ENCODE measurements at places on chromosomes 7 and 10.

DNA sequence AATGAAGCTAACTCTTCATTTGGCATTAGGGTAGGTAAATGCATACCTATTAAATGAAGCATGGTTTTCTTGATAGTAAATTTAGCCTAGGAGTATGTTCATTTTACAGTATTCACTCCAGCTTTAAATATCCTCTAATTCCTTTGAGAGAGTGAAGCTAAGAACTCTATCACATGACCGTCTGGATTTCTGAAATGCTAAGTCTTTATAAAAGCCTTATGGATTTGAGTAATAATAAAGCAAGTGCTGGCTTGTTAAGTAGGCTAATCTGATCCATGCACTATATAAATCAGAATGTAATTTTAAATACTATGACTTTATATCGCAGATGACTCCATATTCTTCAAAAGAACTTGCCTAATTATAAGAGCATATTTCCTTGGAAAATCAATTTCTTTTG, 64.8 kb downstream of the REEP3 start:
- no peak for DNase-seq

DNA sequence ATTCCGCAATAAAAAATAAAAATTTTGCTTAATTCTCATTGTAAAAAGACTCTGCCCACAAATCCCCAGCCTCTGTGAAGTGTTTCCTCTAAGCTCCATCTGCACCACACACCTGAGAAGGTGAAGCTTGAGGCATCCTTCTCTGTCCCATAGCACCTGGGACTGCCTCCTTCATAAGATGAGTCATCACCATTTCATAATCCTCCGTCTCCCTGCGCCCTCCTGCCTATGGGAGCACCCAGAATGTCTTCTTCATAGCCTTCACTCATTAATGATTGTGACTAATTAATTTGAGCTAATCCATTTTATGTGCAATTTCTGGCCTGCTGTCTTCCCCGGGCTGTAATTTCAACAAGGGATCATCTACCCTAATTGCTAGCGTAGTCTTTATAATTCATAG, 90.3 kb downstream of the WDR11 start:
- no peak for DNase-seq

GRCh38 chr7:3427957-3428356, 126.9 kb downstream of the SDK1 start:
- DNase-seq: no peak

DNA sequence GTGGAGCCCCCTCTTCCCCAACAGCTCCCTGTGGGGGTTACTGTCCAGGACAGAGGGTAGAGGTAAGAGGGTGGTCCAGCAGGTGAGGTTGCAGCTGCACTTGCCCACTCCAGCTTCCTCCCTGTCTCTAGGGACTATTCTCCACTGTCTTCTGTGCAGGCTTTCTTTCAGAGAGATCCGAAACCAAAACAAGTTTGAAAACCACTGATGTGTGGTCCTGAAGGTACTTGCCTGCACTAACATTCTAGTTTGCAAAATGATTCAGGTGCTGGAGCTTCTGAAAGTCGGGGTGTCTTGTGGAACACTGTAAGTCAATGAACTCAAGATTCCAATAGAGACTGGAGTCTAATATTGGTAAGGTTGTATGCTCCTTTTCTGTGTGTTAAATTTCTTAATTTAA, 63.1 kb downstream of the BLNK start:
- DNase-seq: no peak

- no peak for DNase-seq
Measured at GRCh38 chr7:112707655-112708054, 82.5 kb downstream of the TMEM168 start.

- DNase-seq: no peak
Measured at GRCh38 chr7:111424768-111425167, 137.5 kb downstream of the IMMP2L start.

GRCh38 chr7:146960773-146961391, 844.3 kb downstream of the CNTNAP2 start:
- DNase-seq: no peak

- DNase-seq: no peak
Measured at GRCh38 chr10:110279407-110279986, 25.2 kb downstream of the SMNDC1 start.

GRCh38 chr10:109668154-109668665, 255.1 kb downstream of the XPNPEP1 start:
- DNase-seq: no peak

DNA sequence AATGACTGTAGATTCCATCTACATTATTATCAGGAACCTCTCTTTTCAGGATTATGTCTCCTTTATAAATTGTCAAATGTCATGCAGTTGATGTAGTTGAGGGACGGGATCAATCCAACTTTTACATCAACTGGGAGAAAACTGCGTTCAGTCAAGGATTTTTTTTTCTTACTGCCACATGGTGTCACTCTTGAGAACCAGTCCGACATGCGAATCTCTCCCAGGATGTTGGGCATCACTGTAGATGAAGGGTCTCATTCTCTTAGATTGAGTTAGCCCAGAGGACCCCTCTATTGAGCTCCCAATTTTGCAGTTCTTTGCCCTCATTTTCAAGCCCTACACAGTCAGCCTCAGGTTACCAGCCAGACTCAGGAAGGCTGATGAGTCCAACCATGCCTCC, 120.3 kb upstream of the PTPRZ1 start:
- no peak for DNase-seq

- DNase-seq: no peak
Measured at GRCh38 chr7:48438206-48438605, 266.9 kb downstream of the ABCA13 start.

- DNase-seq: no peak
Measured at GRCh38 chr10:110493832-110494426, 3.8 kb upstream of the DUSP5 start.

DNA sequence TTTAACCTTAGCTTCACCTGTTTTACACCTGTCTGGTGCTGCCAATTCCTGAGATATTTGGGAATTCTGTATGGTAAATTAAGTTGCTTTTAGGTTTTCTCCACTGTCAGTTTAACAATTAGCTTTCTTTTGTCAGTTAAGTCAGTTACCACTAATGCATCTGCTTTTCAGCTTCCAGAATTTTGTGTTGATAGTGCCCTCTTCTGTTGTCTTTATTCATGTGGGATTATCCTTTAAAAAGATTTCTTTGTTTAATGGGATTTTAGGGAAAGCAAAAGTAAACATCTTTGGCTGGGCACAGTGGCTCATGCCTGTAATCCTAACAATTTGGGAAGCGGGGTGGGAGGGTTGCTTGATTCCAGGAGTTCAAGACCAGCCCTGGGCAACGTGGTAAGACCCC, 8.1 kb downstream of the TFAM start:
- DNase-seq: no peak

DNA sequence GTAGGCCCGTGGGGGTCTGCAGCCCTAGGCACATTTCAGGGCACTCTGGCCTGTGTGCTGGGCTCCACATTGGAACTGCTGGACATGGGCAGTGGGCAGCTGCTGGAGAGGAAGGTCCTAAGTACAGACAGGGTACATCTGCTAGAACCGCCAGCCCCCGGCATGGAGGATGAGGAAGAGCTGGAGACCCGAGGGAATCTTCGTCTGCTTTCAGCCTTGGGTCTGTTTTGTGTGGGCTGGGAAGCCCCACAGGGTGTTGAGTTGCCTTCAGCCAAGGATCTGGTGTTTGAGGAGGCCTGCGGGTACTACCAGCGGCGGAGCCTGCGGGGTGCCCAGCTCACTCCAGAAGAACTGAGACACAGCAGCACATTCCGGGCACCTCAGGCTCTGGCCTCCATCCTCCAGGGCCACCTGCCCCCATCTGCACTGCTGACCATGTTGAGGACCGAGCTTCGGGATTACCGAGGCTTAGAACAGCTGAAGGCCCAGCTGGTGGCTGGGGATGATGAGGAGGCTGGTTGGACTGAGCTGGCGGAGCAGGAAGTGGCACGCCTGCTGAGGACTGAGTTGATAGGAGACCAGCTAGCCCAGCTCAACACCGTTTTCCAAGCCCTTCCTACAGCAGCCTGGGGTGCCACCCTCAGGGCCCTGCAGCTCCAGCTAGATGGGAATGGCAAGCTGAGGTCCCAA, 1.4 kb downstream of the HPS6 start:
- no peak for DNase-seq

GRCh38 chr10:120684226-120684625, 166.9 kb upstream of the WDR11 start:
- DNase-seq: no peak

DNA sequence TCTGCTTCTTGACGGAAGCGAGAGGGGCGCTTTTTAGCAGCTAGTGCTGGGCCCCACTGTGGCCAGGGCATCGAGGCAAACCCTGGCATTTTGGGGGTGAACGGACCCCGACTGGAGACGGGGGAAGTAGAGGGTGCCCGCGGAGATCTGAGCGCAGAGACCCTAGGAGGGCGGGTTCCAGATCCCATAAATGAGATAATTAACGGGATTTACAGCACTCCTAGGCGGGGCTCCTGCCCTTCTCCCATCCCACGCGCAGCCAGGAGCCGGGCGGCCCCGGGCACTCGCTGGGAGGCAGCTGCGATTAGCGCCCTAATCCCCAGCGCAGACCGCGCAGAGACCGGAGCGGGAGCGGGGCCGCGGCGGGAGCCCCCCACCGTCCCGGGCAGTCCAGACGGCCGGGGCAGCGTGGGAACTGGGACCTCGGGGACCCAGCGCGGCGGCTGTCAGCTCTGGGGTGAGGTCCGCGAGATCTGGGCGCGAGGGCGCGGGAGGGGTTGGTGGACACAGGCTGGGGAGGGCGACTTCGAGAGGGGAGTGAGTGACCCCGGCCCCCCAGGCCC, 735 bp downstream of the JCAD start:
- no peak for DNase-seq

- no peak for DNase-seq
Measured at GRCh38 chr10:124653811-124654651, 90.1 kb downstream of the FAM53B start.

DNA sequence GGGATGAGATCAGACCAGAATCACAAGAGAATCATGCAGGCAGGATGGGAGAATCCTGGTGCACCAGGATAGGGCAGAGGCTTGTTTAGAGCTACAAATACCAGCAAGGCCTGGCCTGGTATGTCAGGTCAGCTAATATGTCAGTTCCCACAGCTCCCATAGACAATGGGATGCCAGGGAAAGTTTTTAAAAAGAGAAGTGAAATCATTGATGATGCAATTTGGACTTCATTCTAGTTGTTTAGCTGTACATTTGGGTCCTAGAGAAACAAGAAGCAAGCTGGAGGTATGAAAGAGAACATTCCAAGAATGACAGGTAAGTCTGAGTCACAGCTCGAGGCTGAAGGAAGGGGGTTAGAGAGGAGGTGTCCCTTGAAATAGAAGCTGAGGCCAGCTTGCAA, 45.2 kb downstream of the GPR141 start:
- no peak for DNase-seq

- no peak for DNase-seq
Measured at GRCh38 chr7:39531818-39532217, 34.4 kb upstream of the YAE1 start.

DNA sequence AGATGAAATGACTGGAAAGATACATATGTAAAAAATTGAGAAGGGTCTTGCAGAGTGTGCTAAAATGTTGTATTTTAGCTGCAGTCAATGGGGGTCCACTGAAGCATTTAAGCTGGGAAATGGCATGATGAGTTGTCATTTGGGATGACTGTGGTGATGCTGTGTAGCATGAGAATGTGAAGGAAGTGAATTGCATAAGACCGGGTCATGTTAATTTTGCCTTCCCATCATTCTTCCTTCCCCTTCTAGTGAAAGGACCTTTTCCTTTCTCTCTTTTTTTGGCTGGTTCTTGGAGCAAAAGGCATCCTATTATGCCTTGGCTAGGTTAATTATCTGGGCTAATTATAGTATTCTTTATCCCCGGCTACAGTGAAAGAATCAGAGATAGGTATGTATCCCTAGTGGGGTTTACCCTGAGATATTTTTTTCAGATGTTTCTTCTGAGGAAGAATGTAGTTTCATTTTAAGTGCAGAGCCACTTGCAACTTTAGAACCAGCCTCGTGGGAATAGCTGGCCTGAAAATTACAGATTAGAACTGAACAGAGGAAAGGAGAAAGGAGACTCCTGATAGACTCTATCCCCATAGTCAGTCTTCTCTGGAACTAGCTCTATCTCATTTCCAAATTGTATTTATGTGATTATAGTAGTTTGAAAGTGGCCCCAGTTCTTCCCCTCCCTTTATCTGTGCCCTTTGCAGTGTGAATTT, 93.6 kb downstream of the HGF start:
- no peak for DNase-seq

GRCh38 chr7:147081117-147081516, 964.5 kb downstream of the CNTNAP2 start:
- no peak for DNase-seq

- DNase-seq: no peak
Measured at GRCh38 chr10:48684792-48685623, at the start of gene WDFY4. WDFY4 (plus strand) TSS chr10:48684873; CDS start chr10:48709733, 24,860 bp downstream.

- no peak for DNase-seq
Measured at GRCh38 chr10:15585303-15585715, 134.4 kb downstream of the ITGA8 start.

DNA sequence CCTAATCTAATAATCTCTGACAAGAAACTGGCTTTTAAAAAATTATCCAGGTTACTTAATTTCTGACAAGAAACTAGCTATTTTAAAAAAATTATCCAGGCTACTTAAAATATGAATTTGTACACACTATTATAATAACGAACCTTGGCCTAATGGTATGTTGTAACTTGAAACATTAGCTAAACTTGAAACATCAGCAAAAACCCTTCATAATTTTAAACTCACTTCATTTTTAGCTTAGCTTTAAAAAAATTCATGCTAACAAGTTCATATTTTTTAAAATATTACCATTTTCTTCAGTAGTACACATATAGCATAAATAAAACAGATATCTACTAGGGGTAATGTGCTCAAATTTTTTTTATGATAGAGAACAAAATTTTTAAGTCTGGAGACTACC, 35.6 kb downstream of the BRAF start:
- no peak for DNase-seq

DNA sequence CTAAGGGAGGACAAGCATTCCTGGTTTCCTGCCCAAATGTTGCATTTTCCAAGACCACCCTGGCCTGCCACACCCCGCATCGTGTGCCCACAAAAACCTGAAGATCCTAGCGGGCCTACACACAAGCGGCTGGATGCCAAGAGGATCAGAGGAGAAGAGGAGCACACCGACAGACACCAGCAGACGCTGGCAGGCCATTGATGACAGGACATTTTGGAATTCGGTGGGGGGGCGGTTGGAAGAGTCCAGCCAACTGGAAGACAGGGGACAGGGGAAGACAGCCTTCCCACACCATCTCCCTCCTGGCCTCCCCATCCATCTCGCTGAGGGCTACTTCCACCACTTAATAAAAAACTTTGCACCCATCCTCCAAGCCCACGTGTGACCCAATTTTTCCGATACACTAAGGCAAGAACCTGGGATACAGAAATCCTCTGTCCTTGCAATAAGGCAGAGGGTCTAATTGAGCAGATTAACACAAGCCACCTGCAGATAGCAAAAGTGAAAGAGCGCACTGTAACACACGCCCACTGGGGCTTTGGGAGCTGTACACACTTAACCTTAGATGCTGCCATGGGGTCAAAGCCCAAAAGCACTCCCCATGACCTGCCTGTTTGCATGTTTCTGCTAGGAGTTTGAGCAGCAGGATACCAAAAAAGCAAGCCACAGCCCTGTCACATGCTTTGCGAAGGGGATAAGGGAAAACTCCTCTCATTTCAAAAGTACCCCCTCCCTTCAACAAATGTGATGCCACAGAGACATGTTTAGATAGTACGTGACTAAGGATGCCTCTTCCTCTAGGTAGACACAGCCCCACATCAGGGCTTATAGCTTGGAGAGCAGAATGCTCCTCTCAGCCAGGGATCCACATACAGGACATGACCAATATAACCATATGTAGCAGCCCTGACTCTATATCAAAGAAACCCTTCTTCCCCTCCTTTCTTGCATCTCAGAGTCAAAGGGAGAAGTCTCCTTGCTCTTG, 13.4 kb upstream of the SMNDC1 start:
- DNase-seq: no peak
